NCI-H1694 treated with DMSO at 0.1 percent for 48 hours (cell line): ENCODE measurements at places on chromosomes 7 and 10.

DNA sequence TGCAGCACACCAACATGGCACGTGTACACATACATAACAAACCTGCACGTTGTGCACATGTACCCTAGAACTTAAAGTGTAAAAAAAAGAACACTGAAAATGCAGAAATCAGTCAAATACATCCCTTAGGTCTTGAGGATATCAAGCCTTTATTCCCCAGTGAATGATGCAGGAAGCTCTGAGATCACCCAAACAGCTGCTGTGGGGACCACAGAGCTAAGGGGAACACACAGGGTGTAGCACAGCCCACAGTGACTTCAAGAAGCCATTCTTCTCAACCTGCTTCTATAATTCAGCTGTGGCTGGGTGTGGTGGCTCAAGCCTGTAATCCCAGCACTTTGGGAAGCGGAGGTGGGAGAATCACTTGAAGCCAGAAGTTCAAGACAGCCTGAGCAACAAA lies 314.9 kb downstream of the CALN1 start:
- no peak for DNase-seq

DNA sequence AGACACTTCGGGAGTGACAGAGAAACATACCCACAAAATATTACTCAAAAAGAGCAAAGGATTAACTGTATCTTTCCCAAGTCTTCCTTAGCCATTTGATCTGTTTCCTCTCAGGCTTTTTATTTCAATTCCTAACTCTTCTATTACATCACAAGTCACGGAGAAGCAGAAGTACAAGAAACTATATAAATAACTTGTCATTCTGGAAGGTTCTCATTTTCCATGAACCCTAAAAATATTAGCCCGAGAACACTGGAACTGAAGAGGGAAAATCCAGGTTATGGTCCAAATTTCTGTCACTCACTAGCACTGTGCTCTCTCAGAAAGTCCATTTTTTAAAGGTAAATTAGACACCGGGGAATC lies 98.0 kb downstream of the GRB10 start:
- no peak for DNase-seq

DNA sequence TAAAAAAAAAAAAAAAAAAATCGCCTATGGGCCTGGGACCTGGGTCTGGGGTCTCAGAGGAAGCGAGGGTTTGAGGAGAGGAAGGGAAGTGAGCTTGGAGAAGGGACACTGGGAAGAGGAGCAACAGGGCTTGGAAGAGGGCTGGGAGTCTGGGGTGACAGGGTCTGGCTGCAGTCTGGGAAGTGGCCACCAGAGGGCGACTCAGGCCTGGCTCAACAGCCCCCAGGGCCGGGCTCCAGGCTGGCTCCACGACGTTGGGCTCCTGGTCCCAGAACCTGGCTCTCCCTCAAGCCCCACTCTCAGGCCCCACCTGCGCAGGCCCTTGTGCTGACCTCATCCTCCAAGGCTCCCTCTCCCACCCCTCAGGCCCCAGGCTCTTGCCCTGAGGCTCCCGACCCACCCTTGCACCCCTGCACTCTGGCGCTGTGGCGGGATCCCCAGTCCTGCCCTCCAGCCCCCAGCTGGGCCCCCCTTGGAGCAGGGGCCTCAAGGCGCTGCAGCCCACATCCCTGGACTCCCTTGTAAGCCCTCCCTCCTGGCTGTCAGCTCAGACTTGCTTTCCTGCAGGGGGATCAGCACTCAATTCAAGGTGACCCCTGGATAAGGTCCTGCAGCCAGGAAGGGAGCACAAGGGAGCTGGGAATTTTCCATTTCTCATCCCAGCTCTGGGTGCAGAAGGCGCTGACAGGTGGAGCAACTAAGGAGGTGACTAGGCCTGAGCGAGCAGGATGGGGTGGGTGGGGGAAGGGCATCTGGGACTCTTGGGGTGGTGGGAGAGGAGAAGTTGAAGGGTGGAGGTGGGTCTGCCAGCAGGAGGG lies 5.4 kb upstream of the SPACDR start:
- peak; percentile 66 for DNase-seq

GRCh38 chr7:80608336-80608735 lies 30.1 kb upstream of the CD36 start:
- DNase-seq, result no peak

DNA sequence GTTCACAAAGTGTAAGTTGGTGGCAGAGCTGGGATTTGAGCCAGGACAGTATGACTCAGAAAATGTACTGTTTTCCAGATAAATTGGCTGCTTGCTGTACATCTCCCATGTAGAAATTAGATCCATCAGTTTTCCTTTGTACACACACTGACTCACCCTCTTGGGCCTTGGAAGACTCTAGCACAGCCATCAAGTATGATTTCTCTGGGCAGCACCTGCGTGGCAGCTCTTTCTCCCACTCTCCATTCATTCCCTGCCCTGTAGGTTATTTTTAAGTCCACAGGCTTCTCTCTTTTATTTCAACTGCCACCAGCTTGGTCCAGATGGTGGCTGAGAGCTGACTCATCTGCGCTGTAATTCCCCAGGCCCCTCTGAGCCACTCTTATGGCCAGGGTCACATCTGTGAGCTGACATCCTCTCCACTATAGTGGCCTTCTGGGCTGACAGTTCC lies 28.3 kb upstream of the SDK1 start:
- DNase-seq, result peak; percentile 85

DNA sequence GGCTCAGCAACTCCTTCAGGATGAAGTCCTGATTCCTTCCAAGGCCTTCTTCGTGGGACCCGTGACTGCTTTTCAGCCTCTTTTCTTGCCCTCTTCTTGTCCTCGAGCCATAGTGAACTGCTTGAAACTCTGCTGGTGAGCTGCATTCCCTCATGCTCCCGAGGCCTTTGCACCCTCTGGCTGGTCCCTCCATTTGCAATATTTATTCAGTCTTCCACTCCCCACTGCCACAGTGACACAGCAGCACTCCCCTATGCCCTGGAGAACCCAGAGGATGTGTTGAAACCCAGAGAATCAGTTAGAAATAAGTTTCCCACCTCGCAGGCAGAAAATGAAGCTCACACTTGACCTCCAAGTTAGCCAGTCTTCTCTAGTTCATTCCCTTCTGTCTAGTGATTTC lies 22.3 kb upstream of the GAD2 start:
- no peak for DNase-seq

DNA sequence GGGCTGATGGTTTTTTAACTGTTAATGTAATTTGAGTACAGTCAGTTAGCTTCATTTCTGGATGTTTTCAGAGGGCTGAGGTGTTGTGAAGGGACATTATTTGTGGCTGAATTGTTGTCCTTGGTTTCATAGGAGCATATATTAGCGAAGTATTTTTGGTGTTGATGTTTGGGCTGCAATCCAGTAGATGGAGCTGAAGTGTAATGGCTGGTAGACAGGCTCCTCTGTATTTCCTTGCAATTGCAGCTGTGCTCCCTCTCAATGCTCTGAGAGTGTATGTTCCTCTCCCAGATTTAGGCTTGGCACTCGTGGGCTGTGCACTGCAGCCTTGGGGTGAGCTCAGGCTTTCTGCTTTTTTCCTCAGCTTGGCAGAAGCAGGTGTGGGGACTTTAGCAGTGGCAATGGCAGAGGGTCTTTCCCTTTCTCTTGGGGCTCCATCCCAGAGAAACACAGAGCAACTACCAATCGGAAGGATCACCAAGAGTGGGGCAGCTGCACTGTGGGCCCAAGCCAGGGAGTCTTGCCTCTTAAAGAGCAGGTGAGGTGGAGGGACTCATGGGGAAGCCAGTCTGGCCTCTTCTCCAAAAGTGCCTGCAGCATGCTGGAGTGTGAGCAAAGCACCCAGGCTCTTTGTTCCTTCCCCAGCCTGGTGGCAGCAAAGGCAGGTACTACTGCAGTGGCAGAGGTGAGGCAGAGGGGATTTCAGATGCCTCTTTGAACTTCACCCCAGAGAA lies 544.4 kb downstream of the SH2D4B start:
- DNase-seq, result no peak

DNA sequence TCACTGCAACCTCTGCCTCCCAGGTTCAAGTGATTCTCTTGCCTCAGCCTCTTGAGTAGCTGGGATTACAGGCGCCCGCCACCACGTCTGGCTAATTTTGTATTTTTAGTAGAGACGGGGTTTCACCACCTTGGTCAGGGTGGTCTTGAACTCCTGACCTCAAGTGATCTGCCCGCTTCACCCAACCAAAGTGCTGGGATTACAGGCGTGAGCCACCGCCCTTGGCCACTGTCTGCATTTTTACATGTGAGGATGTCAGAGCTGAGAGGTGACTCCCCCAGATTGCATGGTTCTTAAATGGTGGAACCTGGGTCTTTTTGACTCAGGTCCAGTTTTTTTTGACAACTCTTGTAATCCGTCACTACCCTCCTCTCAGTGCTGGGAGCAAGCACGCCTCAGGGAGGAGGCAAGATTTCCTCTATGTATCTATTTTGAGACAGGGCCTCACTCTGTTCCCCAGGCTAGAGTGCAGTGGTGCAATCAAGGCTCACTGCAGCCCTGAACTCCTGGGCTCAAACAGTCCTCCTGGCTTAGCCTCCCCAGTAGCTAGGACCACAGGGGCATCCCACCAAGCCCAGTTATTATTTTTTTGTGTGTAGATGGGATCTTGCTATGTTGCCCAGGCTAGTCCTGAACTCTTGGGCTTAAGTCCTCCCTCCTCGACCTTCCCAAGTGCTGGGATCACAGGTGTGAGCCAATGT lies 1.2 kb upstream of the SRRT start:
- no peak for DNase-seq

DNA sequence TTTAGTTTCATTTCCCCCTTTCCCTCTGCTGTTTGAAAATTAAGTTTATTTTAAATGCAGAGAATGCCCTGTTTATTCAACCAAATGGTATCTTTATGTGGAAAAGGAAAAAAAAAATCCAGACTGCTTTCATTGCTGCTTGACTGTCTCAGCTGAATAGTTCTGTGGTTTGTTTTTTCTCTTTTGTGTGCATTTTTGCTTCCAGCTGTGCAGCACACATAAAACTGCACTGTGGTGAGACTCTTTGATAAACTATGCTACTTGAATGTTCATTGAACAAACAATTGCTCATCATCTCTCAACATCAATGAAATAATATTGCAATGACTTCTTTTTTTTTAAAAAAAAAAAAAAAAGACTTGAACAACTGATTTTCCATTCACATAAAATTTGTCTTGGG lies 78.6 kb upstream of the GLI3 start:
- DNase-seq, result no peak
